ENCODE measurements at places on chromosomes 2 and 18.

- DNase-seq: no peak
Observed at GRCh38 chr2:189621781-189622180, 39.5 kb upstream of the ASNSD1 start.

DNA sequence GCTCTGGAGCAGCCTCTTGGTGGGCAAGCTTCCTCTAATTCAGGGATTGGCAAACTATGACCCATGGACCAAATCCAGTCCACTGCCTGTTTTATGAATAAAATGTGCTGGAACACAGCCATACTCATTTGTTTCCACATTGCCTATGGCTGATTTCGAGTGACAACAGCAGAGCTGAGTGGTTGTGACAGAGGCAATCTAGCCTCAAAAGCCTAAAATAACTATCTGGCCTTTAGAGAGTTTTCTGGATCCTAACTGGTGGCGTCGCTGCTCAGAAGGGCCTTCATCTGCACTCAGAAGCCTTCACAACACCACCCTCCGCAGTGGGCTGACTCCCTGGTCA is 147.1 kb downstream of the CCBE1 start:
- DNase-seq: no peak

DNA sequence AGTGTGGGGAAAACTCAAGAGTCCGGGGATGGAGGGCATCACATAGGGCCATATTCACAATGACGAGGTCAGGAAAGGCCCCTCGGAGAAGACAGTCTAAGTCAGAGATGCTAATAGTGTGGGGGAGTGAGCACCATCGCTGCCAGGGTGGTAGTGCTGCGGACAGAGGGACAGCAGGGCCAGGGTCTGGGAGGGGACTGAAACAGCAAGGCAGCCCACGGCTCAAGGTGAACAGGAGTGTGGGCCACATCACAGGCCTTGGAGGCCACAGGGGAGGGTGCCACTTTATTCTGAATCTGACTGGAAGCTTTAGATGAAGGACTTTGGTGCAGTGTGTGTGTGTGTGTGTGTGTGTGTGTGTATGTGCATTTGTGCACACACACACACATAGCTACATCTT is 130.9 kb upstream of the GLI2 start:
- DNase-seq: no peak

- no peak for DNase-seq
Observed at GRCh38 chr2:211361383-211361782, 805.0 kb downstream of the CPS1 start.

- DNase-seq: no peak
Observed at GRCh38 chr2:31997653-31998052, 13.2 kb downstream of the MEMO1 start.

- DNase-seq: no peak
Observed at GRCh38 chr2:189527041-189527750, 53.4 kb downstream of the SLC40A1 start.

DNA sequence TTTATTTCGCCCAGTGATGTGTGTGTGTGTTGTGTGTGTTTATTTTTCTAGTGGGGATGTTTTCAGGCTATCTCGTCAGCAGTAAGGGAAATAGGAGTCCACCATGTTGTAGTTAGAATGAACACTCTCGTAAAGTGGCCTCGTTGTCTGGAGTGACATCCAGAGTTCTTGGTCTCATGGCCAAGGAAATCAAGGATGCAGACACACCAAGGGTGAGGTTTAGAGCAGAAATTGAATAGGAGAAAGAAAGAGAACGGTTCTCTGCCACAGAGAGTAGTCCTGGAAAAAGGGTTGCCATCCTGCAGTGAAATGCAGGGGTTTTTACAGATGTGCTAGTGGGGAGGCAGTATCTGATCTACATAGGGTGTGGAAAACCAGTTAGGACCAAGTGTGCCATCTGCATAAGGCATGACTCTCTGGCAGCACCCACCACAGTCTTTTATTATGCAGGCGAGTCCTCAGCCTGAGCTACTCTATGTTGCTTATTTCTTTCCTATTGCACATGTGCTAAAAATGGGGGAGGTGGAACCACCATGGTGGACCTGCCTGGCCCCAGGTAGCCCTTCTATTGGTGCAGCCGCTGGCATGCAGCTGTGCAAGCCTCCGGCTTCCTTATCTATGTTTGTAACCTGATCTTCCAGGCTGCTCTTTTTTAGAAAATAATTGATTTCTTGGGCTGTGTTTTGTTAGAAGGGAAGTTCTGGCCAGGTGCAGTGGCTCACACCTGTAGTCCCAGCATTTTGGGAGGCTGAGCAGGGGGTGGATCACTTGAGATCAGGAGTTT is 23.2 kb downstream of the RALB start:
- no peak for DNase-seq

GRCh38 chr2:236444187-236444586 is 125.4 kb upstream of the ACKR3 start:
- no peak for DNase-seq

DNA sequence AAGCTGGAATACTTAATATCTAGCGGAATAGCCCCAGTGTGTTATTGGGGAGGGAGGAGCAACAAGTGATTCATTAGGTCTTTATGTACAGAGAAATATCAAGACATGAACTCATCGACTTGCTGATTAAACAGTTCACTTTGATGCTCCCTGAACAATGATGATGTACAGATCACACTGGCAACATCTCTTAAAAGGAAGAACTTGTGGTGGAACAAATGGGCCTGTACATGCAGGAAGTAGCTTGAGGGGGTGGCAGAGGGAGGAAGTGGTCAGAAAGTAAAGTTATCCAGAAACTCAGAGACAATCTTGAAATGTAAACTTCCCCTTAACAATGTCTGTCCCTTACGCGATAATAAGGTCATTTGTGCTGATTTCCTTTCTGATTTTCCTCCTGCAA is 90.5 kb downstream of the NXPH2 start:
- no peak for DNase-seq

DNA sequence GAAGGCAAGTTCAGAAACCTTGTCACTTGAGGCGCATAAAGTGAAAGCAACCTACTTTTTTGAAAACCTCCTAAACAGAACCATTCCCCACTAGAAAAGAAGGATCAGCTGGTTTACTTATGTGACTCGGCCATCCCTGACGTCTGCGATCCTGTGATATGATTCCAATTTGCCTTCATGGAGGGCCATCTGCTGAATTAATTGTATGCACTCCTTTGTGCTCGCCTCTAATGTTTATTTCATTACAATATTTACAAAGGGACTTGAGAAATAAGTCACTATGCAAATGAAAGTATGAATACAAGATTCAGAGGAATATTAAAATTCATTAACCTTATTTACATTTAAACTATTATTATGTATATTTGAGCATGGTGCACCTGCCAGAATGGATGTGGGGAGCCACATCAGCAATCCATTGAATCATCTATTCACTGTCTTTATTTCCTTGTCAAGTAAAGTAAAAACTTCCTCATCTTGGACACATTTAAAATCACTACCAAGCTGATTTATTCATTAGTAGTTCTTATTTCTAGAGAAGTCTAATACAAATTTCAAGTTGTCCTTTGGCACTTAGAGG is 96.5 kb downstream of the RBM43 start:
- DNase-seq: no peak

- no peak for DNase-seq
Observed at GRCh38 chr18:30132959-30133358, 909.6 kb downstream of the DSC3 start.

GRCh38 chr2:118981632-118982031 is 39.6 kb downstream of the MARCO start:
- no peak for DNase-seq

- no peak for DNase-seq
Observed at GRCh38 chr2:42339191-42339912, 21.7 kb downstream of the COX7A2L start.

GRCh38 chr2:11744631-11745394 is 1.6 kb upstream of the LPIN1 start:
- DNase-seq: no peak

DNA sequence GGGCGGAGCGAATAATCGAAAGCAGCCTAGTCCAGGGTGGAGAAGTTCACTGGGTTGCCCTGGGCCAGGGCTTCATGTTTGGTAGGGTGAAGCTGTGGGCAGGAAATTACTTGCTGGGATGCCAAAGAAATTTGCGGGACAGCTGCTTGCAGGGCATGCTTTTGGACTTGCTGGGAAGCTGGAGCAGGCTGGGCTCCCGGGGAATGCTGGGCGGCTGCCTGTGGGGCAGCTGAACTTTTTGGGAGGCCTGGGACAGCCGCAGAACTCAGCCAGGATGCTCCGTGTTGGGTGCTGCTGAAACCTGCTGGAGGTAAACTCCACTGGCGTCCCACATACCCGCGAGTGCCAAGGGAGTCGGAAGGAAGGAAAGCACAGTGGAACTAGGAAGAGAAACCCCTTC is 31.9 kb downstream of the ASB1 start:
- DNase-seq: no peak

DNA sequence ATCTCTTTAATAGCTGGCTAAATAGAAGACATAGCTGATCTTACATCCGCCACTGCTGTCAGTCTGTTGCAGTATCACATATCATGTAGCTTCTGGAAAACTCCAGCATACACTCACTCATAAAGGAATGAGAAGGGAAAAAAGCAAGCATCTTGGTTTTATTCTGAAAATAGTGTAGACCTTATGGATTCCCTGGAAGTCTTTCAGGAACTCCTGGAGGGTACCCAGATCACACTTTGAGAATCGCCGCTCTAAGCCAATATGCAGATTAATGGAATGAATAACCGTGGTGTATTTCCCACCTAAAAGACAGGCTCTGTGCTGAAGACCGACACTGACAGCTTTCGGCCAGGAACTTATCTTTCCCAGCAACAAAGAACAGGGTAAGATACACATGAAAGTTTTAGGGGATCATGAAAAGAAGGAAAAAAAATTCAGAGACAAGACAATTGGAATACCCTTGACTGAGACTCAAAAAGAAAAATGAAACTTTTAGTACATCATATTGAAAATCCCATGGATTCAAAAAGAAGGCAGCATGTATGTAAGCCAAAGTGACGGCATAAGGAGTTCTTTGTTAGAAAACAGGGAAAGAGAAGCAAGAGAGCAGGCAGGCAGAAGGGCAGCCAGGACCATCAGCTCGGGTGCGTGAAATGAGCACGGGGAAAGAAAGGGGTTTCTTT is 56.4 kb upstream of the SEC11C start:
- no peak for DNase-seq

DNA sequence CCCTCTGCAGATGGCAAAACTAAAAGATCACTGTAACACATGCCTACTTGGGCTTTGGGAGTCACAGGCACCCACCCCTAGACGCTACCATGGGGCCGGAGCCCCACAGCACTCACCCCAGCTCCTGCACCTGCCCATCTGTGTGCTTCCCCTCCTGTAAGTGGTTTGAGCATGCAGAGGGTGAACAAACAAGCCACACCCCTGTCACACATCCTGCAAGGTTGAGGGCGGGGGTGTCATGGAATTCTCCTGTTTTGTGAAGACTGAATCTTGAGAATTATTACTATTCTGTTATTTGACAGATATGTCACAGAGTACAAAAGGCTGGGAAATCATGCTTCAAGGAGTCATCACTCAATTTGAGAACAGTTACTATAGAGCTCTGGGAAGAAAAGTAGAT is 60.9 kb downstream of the RFTN2 start:
- no peak for DNase-seq

DNA sequence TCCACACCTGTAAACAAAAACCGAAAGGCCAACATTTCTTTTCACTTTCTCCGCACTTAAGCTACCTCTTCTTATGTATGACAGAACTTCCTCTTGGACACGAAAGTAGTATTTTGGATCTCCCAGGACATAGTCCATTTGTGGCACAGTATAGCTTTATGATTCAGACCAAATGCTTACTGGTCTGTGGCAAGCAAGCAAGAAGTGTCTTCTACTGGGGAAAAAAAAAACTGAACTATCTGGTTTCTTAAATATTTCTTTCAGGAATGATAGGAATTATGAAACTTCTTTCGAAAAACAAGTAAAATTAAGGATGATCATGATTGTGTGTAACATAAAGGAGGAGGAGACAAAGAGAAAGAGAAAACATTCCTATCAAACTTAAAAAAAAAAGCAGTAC is 33.6 kb downstream of the SRBD1 start:
- DNase-seq: no peak

GRCh38 chr2:217988840-217989204 is 14.0 kb downstream of the TNS1 start:
- no peak for DNase-seq

DNA sequence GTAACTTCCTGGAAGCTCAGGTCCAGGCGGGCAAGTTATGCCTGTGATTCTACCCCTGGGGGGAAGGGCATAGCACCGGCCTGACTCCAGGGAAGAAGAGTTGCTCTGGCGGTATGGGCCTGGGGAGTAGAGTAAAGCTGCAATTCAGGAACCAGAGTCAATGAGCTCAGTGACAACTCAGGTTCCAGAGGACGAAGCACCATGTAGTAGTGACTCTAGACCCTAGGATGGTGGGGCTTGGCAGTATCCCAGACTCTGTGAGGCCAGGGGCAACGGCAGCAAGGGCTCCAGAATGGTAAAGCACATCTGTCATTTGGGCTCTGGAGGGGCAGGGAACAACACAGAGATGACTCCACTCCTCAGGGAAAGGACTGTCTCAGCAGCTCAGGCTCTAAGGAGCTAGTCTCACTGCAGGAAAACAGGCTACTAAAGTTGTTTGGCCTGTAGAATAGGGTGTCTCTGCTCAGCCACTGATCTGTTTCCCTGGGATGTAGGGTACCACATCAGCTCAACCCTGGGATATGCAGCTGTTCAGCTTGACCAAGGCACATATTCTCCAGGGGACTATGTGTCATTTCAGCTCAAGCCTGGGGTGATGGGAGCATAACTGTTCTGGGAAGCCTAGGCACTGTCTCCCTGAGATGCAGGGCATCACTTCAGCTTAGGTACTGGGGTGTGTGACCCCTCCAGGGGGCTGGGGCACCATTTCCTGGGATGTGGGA is 36.2 kb upstream of the RHOB start:
- no peak for DNase-seq

DNA sequence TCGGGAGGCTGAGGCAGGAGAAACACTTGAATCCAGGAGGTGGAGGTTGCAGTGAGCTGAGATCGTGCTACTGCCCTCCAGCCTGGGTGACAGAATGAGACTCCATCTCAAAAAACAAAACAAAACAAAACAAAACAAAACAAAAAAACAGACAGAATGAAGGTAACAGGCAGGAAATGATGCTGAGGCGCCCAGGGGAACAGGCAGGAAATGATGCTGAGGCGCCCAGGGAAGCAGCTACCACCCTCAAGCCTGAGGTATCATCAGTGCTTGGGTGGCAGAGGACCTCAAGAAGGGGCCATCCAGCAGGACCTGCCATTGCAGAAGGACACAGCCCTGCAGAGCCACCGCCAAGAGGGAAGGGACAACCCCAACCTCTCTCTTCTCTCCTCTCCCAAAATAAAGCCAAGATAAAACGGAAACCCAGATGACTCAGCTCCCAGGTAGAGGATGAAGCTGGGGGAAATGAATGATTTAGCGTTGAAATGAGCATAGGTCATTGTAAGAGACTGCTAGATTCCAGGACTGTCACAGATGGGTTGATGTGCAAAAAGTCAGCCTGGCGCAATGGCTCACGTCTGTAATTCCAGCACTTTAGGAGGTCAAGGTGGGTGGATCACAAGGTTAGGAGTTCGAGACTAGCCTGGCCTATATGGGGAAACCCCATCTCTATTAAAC is 19.3 kb downstream of the SOWAHC start:
- DNase-seq: no peak

DNA sequence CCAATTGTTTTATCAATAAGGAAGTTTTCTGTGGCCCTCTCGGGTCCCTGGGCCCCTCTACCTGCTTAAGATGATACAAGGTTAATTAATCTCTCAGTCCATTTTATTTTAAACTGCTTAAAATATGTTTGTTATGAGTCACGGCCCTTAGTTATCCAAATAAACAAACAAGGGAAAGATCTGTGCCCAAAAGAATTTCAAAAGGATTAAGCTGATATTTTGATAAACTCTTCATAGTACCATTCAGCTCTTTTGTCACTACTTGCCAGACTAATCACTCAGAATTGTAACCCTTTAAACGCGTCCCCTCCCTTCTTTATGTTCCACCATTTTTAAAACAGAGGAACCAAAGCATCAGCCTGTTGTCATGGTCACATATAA is 144.7 kb upstream of the STK17B start:
- no peak for DNase-seq
